Left renal cortex interstitium (tissue), 4 donors: ENCODE measurements at places on chromosomes 5 and 9. TPM values are rescaled to one million over a fixed set of nuclear protein-coding genes. Genes with fewer than 3 reads are reported as not detected.

GRCh38 chr5:133257977-133258376, 206.2 kb downstream of the HSPA4 start:
- no peak for DNase-seq

GRCh38 chr5:123476731-123477130, 35.2 kb upstream of the CSNK1G3 start:
- DNase-seq = no peak

DNA sequence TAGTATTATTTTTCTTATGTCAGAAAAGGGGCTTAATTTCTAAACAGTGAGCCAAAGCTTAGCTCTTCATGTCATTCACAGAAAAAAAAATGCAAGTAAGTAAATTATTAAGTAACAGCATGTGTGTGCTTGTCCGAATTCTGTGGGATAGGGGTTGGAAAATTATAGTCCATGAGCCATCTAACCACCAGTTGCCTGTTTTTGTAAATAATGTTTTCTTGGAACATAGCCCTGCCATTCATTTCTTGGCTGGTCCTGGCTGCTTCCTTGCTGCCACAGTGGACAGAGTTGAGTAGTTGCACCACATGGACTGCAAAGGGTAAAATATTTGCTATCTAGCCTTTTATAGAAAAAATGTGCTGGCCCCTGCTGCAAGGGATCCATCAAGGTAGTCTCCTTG, 513.7 kb upstream of the WWC1 start:
- no peak for DNase-seq

- no peak for DNase-seq
Observed at GRCh38 chr5:159878988-159879471, 37.3 kb upstream of the ADRA1B start.

- DNase-seq = no peak
Observed at GRCh38 chr9:114969269-114969668, 38.9 kb upstream of the TNFSF8 start.

GRCh38 chr5:111255169-111255568, 31.0 kb downstream of the CAMK4 start:
- no peak for DNase-seq

- no peak for DNase-seq
Observed at GRCh38 chr5:51544031-51544785, 161.0 kb downstream of the ISL1 start.

DNA sequence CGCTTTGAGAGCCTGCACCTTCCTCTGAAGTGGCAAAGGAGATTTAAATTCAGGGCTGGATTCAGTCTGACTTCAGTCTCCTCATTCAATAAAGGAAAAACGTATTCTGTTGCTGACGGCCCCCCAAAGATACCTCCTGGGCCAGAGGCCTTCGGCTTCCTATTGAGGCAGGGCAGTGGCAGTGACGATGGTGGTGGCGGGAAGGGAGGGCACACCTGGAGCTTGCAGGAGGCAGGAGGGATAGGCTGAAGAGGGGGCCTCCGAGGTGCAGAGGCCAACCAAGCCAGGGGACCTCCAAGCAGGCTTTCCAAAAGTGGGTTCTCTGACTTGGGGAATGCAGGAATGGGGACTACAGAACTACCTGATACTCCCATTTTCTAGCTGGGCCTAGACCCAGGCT, 15.9 kb downstream of the RNF44 start:
- no peak for DNase-seq

DNA sequence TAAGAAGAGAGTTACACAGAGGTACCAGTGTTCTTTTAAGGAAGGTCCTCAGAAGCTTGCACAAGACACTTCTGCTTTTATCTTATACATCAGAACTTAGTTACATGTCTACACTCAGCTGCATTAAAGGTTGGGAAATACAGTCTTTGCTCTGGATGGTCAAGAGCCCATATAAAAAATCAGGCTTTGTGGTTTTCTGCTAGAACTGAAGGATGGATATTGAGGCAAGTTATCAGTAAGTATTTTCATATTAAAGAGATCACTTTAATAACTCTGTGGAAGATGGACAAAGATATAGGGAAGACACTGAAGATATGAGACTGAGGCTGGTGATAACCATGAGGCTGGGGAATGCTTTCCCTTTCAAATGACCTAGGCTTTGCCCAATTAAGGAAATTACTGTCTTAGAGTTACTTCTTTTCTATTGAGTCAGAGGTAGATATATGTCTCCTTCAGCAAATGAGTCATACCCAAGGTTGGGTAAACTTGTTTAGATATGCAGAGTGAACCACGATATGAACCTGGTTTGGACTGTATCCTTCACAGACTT, 87.0 kb upstream of the TNC start:
- no peak for DNase-seq

GRCh38 chr9:6811436-6811835, 53.7 kb downstream of the KDM4C start:
- DNase-seq = no peak

GRCh38 chr9:34553511-34554021, 30.8 kb upstream of the ENHO start:
- no peak for DNase-seq

- DNase-seq = no peak
Observed at GRCh38 chr5:74310997-74311930, 329.3 kb downstream of the ENC1 start.

DNA sequence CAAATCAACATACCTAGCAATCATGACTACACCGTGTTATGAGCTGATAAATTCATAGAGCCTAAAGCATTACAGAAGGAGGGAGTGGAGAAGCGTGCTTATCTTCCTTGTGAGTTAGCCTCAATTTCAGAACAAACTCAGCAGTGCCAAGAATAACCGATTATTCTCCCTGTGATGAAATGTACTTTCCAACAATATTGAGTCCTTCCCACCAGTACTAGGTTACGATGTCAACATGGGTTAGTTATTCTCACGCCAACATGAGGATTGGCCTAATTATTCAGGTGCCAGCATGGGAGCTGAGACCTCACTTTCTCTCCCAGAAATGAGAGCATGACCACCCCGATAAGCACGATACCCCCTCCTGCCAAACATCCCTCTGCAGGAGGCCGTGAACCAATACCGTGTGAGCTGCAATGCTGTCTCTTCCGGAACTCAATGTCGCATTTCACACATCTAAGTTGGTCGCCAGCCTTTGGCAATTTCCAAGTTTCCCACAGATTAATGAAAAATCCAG, 193.7 kb downstream of the ENC1 start:
- no peak for DNase-seq

GRCh38 chr5:22319798-22320197, 533.3 kb downstream of the CDH12 start:
- DNase-seq = no peak

- no peak for DNase-seq
Observed at GRCh38 chr5:33513462-33514185, 72.9 kb downstream of the TARS1 start.

GRCh38 chr9:113205861-113206260, 15.2 kb downstream of the FKBP15 start:
- DNase-seq = no peak

DNA sequence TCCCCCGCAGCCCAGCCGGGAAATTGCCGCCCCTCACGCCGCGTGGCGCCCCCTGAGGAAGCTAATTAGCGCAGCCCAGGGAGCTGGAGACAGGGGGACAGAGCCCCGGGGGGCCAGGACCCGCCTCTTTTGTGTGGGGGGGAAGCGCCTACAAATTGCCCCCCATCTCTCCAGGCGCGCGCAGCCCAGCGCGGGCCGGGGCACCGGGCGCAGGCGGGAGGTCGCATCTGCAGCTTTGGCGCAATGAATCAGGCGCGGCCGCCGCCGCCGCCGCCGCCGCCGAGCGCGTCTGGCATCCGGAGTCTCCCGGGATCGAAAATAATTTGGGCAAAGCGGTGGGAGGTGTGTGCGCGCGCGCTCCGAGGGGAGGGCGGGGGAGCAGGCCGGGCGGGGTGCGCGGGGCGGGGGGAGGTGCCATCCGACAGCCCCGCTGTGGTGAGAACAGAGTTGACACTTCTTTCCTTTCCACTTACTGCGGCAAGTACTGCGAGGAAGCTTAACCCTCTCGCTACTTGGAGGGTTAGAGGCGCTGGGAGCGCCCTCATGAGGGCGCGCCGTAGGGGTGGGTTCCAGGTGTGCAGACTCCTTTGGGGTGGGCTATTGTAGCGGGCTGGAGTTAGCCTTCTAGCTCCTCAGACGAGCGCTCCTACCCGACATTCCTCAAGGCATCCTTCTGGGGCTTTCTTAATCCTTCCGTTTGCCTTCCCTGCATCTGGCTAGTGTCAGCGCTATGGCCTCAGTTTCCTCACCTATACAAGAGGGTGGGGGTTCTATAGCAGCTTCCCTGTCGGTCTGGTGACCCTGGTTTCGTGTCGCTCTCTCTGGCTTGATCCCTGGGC, 63.1 kb downstream of the CXXC5 start:
- no peak for DNase-seq

DNA sequence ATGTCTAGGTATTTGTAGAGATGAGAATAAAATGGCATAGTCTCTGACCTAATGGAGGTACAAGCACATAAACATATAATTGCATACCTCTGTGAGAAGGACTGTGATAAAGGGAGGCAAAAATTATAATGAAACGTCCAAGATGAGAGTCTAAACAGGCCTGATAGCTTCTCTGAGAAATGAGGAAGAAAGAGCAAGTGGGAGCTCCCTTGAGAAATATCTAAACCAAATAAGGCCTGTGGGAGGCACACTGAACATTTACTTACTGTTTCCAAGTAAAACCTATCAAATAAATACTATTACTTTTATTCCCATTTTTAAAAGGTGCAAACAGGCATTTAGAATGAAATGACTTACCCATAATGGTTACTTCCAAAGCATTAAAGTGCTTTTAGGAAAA, 125.6 kb upstream of the PAPPA start:
- no peak for DNase-seq

GRCh38 chr9:101586651-101587050, 8.1 kb downstream of the PPP3R2 start:
- no peak for DNase-seq

- DNase-seq = no peak
Observed at GRCh38 chr9:18545636-18546360, 71.8 kb downstream of the ADAMTSL1 start.

DNA sequence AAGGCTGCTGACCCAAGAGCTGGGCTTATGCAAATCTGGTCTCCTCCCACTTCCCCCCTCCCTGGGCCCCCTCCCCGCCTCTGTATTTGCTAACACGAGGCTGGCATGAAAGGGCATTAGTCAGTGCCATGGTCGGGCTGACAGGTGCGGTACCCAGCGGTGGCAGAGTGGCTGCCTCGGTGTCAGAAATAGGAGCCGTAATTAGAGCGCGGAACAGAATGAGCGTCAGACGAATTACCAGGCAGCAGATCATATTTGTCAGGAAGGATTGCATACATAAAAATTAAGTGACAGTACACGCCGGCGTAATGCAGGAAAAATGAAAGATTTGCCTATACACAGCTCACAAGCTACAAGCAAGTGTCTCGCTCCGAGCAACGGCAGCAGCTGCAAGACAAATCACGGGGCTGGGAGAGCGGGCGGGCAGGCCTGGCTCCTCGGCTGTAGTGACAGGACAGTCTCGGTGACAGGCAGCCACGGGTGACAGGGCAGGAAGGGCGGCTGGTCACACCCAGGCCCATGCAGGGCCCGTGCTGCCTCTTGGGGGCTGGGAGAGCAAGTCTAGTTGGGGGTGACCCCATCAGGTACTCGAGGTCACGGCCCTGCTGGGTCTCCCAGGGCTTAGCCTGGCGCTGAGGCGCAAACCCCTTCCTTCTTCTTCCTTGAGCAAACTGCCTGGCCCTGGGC, 72.4 kb downstream of the NEK6 start:
- no peak for DNase-seq

FST gene
- 31.8 TPM for polyA plus RNA-seq

SLC23A1 gene
- polyA plus RNA-seq = 10.1 TPM

GPR150 gene
- not detected for polyA plus RNA-seq

LOX gene
- 41.6 TPM for polyA plus RNA-seq

AFF4 gene
- polyA plus RNA-seq = 72.8 TPM

OTP gene
- 0.03 TPM for polyA plus RNA-seq

SLC6A19 gene
- 46.6 TPM for polyA plus RNA-seq

SLC9A3 gene
- polyA plus RNA-seq = 51.4 TPM

ZNF300 gene
- polyA plus RNA-seq = 38.2 TPM

IFNB1 gene
- polyA plus RNA-seq = not detected

TMEM171 gene
- 6.3 TPM for polyA plus RNA-seq

PDE4D gene
- polyA plus RNA-seq = 19.4 TPM

RASEF gene
- polyA plus RNA-seq = 7.0 TPM

TAS2R1 gene
- polyA plus RNA-seq = not detected

SPATA31E1 gene
- polyA plus RNA-seq = not detected

PCDHGA2 gene
- 8.4 TPM for polyA plus RNA-seq
